SIG-M5 (cell line): ENCODE measurements at places on chromosomes 12 and 14.

GRCh38 chr14:89374908-89375307 lies 42.1 kb downstream of the FOXN3 start:
- no peak for DNase-seq

DNA sequence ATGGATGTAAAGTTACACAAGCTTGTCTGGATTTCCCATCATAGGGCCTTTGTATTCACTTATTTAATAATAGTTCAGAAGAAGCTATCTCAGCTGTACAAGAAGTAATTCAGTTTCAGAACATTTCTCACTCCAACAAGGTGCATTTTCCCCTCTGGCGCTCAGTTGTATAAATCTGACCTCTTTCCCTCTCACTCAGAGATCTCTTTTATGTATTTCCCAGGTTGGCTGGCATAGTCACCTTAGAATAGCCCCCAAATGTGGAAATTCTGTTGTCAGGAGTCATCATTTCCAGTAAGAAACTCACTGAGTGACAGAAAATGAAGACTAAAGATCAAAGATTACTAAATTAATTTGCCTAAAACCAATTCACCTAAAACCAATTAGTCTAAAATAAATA lies 11.2 kb downstream of the AJUBA start:
- no peak for DNase-seq

- DNase-seq: no peak
Measured at GRCh38 chr12:68612202-68612601, 1.5 kb downstream of the RAP1B start.

DNA sequence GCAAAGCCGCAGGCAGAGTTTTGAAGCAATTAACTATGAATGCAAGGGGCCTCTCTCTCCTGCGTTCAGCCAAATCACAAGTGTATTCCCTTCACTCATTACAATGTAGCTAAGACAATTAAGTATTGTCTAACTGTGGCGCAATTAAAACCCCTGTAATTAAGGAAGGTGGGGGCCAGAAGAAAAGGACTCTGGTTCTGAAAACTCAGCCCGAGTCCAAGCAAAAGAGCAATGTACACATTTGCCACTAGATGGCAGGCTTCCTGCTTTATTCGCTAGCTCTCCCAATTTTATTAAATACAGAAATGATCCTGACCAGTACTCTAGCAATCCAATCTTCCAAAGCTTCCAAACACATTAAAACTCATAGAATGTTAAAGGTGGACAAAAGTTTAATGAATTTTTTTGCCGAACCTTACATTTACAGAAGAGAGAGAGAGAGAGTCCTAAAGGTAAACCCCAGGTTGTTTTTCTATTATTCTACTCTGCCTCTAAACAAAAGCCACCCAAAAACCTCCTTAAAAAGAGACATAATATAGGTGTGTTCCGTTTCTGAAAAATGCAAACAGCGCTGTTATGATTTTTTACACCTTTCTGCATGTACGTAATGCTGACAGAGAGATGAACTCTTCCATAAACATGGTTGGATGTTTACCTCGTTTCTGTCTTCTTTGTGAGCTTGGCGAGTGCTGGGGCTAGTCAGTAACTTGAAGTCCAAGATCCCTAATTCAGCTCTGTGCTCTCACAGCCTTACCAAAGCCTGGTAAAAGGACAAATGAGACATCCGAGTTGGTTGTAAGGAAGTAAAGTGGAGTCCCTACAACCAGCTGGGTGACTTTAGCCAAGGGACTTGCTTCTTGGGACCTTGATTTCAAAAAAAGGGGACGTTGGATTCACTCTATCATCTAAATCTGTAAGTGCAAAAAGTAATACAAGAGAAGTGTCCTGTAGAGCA lies 50.9 kb upstream of the VASH1 start:
- no peak for DNase-seq

- DNase-seq: no peak
Measured at GRCh38 chr14:81559385-81559784, 25.7 kb upstream of the SEL1L start.

GRCh38 chr12:52331039-52331438 lies 9.8 kb upstream of the KRT83 start:
- DNase-seq: no peak

DNA sequence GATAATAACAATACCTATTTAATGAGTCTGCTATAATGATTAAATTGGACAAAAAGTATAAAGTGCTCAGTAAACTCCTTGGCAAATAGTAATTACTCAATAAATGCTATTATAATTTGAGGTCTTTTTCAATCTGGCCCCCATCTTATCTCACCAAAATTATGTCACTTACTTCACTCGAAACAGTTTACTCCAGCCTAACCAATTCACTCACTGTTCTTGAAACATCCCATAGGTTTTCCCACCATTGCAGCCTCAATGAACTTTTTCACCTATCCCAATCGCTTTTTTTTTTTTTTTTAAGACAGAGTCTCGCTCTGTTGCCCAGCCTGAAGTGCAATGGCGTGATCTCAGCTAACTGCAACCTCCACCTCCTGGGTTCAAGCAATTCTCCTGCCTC lies 17.5 kb upstream of the PRKAG1 start:
- DNase-seq: no peak

GRCh38 chr14:95144849-95145248 lies 12.5 kb downstream of the DICER1 start:
- no peak for DNase-seq

DNA sequence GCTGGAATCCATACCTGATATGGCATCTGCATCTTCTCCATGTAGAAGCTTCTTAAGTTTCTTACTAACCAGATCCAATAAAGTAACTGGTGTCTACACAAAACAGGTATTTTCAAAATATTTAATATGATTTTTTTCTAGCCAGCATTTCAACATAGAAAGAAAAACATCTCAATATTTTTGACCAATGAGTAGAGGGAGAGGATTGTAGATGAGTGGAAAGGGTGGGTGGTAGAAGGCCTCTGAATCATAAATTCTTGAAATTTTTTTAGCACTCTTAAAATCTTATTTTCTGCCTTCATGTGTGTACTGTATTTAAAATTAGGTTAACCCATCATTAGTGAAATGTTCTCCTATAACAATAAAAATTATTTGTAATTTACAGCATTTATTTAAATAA lies 18.0 kb downstream of the DEPDC4 start:
- no peak for DNase-seq

DNA sequence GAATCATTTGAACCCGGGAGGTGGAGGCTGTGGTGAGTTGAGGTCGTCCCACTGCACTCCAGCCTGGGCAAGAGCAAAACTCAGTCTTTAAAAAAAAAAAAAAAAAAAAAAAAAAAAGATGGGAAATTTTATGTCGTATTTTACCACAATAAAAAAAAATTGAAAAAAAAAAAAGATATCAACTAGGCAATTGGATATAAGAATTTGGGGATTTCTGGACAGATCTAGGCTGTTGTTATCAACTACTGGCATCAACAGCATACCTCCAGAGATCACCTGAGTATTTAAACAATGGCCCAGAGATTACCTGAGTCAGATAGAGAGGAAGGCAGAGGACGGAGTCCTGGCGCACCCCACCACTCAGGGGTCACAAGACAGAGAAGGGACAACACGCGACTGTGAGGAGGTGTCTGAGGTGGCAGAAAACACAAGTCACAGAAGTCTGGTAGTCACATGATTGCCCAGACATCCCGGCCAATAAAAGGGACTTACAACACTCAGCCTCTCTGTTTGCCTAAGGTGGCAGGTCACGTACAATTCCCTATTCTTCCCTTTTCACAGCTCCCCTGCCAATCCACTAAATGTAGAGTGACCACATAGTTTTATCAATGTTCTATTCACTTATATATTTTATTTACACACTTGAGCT lies 1.8 kb downstream of the SPRING1 start:
- no peak for DNase-seq

DNA sequence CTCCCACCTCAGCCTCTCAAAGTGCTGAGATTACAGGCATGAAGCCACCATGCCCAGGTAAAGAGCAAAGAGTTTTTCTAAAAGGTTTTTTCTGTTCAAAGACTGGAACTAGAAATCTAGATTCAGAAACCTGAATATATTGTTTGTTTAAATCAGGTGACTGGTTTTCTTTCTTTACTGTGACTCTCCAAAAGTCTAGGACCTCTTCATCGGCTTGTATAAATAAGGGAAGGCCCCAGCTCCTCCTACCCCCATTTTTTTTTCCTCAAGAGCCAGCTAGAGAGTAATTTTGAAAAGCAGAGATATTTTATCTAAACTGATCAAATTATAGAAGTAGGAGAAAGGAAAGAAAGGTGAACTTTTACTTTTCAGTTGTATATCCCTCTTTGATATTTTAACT lies 48.0 kb downstream of the TMEM116 start:
- no peak for DNase-seq

GRCh38 chr14:73783107-73783727 lies 68.4 kb upstream of the PTGR2 start:
- no peak for DNase-seq

DNA sequence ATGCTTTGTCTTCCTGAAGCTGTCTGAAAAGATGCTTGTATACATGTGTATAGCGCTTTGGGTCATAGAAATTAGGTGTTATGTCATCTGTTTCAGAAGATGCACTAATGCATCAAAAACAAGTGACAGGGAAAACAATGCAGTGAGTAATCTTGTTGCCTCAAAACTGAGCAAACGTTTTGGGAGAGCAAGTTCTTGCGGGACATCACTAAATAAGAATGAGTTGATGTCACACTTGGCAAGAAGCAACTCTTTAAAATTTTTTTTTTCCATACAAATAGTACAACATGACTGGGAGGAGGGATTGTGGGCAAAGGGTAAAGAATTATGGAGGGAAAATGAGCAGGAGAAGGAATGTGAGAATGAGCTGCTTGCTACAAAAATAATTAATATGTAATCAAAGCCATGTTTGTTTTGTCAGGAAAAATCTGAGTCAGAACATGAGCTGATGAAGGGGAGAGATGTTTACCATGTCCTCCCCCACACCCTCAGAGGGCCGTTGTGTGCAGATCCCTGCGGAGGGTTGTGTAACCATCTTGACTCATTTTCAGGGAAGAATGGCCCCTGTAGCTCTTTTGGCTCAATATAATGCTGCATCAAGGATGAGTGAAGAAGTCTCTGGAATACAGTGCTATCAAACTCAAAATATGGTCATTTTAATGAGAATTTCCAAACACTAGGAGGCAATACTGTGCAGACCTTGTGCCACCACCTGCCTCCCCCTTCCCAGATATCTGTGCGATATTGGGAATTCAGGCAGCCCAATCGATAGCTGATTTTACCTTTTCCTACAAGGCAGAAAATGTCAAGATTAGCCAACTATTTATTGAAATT lies 41.4 kb downstream of the BORCS5 start:
- DNase-seq: no peak
